ENCODE measurements at places on chromosomes 2 and 18.

- DNase-seq, result no peak
These were observed 27.6 kb upstream of the CALCRL start for GRCh38 chr2:187475499-187476248.

DNA sequence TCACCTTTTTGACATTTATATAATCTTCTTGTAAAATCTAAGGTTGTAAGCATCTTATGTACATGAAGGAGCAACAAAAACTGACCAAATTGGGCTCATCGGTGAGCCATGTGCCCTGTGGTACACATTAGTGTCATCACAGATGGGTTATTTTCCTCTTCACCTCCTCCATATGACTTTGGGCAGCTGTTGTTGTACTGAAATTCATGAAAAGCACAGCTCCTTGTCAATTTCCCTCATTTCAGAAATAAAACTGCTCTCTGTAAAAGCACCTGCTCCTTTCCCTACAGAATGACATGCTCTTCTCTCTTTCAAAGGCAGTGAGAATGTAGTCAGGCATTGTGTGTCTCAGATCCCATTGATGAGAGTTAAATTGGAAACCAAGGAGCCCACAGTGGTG is 42.0 kb downstream of the DTNA start:
- no peak for DNase-seq

GRCh38 chr2:123521854-123522253 is 503.2 kb upstream of the CNTNAP5 start:
- DNase-seq, result no peak

GRCh38 chr2:176126929-176127773 is 2.4 kb upstream of the HOXD8 start:
- peak; percentile 87 for DNase-seq

- DNase-seq, result peak; percentile 22
These were observed 330.3 kb upstream of the KCNJ3 start for GRCh38 chr2:154368153-154368552.

- DNase-seq, result peak; percentile 57
These were observed 209.7 kb upstream of the COPS8 start for GRCh38 chr2:236875906-236876505.

DNA sequence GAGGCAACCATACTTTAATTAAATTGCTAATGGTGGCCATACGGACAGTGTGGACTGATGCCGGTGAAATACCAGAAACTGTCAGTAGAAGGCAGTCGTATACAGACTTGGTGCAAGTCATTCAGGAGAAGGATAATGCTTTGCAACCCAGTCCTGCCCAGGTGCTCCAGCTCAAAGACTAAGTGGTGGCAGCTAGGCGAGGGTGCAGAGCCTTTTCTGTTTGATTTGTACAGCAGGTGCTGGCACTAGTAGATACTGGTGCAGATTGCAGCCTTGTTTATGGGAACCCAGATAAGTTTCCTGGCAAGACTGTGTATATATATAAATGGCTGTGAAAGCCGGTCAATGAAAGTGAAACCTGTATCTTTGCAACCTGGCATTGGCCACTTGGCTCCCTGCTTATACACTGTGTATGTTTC is 208.3 kb upstream of the SYT4 start:
- no peak for DNase-seq

DNA sequence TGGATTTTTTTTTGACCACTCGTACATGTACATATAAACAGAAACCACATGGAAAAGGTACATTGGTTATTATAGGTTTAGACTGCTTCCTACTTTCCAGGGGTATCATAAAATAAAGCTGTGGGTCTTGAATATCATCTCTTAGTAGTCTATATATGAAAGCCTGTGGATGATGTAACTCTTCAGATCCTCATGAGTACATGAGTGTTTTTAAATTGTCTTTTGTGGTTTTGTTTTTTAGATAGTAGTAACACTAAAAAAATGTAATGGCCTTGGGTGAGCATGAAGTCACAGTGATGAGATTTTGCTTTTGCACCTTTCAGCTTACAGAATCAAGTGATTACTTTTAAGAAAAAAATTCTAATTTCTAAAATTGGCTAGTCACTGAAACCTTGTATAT is 80.2 kb downstream of the RAB3GAP1 start:
- DNase-seq, result no peak

- DNase-seq, result no peak
These were observed 94.9 kb upstream of the PAPOLG start for GRCh38 chr2:60661073-60661738.

DNA sequence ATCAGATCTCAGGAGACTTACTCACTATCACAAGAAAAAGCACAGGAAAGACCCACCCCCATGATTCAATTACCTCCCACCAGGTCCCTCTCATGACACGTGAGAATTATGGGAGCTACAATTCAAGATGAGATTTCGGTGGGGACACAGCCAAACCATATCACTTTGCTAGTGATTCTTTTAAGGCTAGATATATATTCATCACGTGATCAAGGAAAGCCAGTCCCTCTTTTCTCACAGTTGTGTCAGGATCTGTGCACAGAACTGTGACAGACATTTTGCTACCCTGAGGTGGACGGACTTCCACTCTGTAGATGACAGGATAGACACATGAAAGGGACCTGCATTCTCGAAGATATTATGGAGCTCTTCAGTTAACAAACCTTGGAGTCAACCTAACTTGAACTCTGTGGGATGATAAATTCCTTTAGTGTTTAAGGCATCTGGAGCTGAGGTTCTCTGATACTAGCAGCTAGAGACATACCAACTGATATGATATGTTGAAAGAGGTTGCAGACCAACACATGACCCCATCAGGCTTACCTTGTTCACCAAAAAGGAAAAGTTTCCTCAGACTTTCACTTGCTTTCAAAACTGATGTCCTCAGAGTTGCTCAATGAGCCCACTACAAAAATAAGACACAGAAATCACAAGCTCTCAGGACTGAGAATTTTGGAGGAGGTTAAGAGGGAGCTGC is 66.3 kb upstream of the SCG2 start:
- DNase-seq, result no peak

DNA sequence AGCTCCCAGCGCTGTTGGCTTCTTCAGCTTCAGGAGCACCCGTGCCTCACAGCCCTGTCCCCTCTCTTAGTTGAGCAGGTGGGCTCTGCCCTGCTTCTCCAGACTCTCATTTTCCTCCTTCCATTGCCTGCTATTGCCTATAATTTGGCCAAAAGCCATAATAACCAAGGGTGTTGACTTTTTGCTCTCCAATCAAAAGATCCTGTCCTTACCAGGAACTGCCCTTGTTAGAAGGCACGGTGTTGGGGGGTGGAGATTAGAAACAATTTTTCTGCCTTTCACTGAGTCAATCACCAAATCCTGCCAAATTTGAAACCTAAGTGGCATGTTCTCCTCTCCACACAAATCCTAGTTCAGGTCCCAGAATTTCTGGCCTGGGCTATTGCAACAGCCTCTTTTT is 16.7 kb upstream of the PDIA6 start:
- no peak for DNase-seq

DNA sequence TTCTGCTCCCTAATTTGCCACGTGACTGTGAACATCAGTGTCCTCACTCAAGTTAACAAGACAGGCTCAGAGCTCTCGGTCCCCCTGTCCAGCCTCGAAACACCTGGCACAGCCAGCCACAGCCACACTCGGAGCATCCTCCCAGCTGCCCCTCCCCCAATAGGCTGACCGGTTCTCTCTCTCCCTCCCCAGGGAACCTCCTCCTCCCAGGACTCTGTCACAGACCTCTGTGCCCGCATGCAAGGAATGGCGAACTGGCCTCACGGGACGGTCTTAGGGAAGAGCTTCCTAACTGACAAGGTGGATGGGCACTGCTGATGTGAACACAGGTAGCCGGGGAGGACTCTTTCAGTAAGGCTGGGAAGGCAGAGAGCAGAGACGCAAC is 18.8 kb downstream of the CYP26B1 start:
- no peak for DNase-seq

DNA sequence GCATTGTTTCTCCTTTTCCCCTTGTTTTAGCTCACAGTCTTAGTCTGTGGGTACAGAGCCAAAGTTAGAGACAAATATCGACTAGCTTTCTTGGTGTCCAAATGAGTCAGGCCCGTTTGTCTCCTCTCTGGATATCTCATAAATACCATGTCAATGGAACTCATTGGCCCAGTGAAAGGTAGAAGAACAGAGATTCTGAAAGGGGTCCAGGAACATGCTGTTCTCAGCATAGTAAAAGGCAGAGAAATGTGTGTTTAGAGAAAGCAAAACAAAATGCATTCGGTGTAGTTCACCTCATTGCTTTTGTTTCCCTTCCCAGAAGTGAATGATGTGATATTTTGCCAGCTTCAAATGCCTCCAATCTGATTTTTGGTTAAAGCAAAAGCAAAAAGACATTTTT is 238.6 kb upstream of the SLC8A1 start:
- no peak for DNase-seq
